ENCODE measurements at places on chromosomes 6 and 20.

DNA sequence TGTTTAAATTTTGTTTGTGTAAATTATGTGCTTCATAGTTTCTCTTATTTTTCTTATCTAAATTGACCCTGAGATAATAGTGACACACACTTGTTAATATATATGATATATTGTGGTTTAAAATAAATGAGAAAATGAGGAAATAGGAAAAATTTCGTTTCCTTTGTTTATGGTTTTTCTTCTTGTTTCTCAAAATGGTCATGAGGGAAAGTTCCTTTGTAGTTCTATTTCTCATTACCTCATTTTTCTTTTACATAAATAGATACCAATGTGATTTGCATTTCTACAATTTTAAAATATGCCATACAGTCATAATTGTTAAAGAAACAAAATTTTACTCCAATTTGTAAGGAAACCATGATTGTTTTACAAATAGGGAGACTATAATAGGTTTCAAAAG lies 9.2 kb downstream of the OR2A4 start:
- H3K4me1 ChIP-seq: no peaks in the 10 kb centered on the region
- H3K36me3 ChIP-seq: no peaks in the 10 kb centered on the region
- DNase-seq: no peak
- no peak overlapping the region for H3K27ac ChIP-seq
- no peaks in the 10 kb centered on the region for H3K27me3 ChIP-seq

DNA sequence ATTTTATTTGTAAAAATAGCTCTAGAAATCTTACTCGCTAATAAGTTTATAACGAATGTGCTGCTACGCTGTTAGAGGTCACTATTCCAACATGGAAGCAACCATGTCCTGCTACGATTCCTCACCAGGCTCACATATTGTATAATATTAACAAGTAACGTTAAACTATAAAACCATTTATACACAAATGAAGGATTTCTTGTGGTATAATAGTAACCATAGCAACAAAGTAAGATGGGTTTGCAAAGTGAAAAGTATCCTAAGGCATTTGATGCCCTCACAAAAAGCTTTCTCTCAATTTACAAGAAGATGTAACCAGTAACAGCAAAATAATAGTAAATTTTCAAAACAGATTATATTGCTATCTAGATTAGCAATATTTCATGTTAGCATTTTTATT lies 117.2 kb downstream of the PRKN start:
- H3K4me3 ChIP-seq: no peak overlapping the region
- no peaks in the 10 kb centered on the region for H3K36me3 ChIP-seq
- H3K27ac ChIP-seq: no peak overlapping the region
- peaks cover 3% of the 10 kb centered on the region for H3K4me1 ChIP-seq
- DNase-seq: no peak

DNA sequence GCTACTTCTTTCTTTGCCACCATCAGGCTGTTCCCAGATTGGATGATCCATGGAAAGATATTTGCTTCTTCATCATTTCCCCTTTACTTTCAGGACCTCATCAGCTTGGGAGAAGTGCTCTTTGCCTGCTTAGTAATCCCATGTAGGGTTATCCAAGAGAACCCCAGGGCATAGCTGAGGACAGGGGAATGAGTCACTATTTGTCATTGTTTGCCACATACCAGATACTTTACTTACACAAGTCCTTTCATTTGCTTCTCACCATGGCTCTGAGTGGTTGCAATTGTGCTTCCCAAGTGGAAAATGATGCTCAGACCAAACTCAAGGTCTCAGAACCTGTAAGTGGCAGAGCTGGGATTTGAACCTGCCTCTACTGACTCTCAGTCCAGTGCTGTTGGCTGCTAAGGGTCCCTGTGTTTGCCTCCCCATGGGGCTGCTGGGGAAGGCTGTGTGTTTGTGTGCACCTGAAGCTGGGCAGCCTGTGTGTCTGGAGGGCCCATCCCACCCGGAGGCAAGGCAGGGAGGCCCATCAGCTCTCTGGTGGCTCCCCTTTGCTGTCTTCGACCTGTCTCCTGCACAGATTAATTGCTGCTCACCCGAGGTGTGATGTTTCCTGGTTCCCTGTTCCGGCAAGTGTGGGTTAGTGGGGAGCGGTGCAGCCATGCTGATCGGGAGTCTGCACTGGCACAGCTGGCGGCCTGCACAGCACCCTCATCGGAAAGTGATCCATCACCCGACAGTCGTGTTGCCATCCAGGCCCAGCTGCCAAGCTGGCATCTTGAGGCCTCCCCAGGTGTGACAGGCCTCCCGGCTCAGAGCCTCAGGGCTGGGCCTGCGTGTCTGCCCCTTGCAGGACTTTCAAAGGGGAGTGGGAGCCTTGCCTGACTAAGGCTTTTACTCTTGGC lies 228.8 kb downstream of the DHX35 start:
- no peak overlapping the region for H3K27ac ChIP-seq
- peak; percentile 22 for DNase-seq
- H3K36me3 ChIP-seq: no peaks in the 10 kb centered on the region
- H3K4me3 ChIP-seq: no peak overlapping the region

DNA sequence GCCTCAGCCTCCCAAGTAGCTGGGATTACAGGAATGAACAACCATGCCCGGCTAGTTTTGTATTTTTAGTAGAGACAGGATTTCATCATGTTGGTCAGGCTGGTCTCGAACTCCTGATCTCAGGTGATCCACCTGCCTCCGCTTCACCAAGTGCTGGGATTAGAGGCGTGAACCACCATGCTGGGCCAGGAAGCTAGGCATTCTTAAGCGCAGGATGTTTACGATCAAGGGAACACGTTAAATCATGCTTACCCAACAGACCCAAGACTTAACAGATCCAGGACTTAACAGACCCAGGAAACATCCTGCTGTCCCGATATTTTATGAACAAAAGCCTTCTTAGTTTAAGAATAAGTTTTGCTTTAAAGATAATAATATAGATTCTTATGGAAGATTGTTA lies 9.1 kb downstream of the PTGIS start:
- H3K36me3 ChIP-seq: no peaks in the 10 kb centered on the region
- no peak overlapping the region for H3K27ac ChIP-seq
- DNase-seq: no peak
- no peaks in the 10 kb centered on the region for H3K27me3 ChIP-seq
- H3K4me3 ChIP-seq: no peak overlapping the region
- no peaks in the 10 kb centered on the region for H3K4me1 ChIP-seq

- H3K4me1 ChIP-seq: no peaks in the 10 kb centered on the region
- DNase-seq: no peak
- no peak overlapping the region for H3K27ac ChIP-seq
- H3K27me3 ChIP-seq: no peaks in the 10 kb centered on the region
- H3K36me3 ChIP-seq: no peaks in the 10 kb centered on the region
These were observed 268.8 kb downstream of the CENPW start for GRCh38 chr6:126608681-126609080.

DNA sequence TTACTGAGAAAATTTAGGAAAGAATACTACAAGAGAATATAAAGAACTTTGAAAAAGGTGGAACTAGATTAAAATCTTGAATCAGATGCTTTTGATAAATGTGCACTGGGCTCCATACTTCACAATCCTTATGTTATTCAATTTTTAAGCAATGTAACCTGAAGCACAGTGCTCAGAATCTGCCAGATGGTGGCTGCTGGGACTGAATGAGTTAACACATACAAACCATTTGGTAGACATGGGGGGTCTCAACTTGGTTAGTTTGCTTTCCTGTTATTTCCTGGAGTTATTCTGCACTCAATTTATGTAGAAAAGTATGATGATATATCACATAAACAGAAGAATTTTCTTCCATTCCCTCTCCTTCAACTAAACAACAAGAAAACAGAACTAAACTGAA lies 326.5 kb downstream of the RNGTT start:
- H3K36me3 ChIP-seq: no peaks in the 10 kb centered on the region
- no peak overlapping the region for H3K4me3 ChIP-seq
- DNase-seq: no peak
- H3K4me1 ChIP-seq: no peaks in the 10 kb centered on the region
- no peaks in the 10 kb centered on the region for H3K27me3 ChIP-seq

GRCh38 chr20:38872491-38873049 lies 53.6 kb upstream of the FAM83D start:
- no peak for DNase-seq
- no peaks in the 10 kb centered on the region for H3K27me3 ChIP-seq

GRCh38 chr20:59764037-59764436 lies 159.7 kb downstream of the PHACTR3 start:
- H3K4me3 ChIP-seq: no peak overlapping the region
- H3K36me3 ChIP-seq: no peaks in the 10 kb centered on the region
- H3K27me3 ChIP-seq: no peaks in the 10 kb centered on the region
- DNase-seq: no peak
- no peak overlapping the region for H3K27ac ChIP-seq

- no peaks in the 10 kb centered on the region for H3K36me3 ChIP-seq
- H3K27ac ChIP-seq: no peak overlapping the region
- H3K4me3 ChIP-seq: no peak overlapping the region
- H3K4me1 ChIP-seq: no peaks in the 10 kb centered on the region
These were observed 44.1 kb downstream of the PREX1 start for GRCh38 chr20:48783533-48784272.

Data from body of pancreas (tissue), 4 donors.